ENCODE measurements at places on chromosomes 11 and 22.

DNA sequence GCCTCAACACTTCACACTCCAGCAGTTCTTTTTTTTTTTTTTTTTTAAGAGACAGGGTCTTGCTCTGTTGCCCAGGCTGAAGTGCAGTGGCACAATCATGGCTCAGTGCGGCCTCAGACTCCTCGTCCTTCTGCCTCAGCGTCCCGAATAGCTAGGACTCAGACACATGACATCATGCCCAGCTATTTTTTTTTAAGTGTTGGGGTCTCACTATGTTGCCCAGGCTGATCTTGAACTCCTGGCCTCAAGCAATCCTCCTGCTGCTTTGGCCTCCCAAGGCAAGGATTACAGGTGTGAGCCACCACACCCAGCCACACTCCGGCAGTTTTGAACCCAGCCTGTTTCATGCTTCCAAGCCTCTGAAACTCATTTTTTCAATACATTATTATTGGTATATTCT, 3.7 kb downstream of the PPP2R1B start:
- DNase-seq: no peak

DNA sequence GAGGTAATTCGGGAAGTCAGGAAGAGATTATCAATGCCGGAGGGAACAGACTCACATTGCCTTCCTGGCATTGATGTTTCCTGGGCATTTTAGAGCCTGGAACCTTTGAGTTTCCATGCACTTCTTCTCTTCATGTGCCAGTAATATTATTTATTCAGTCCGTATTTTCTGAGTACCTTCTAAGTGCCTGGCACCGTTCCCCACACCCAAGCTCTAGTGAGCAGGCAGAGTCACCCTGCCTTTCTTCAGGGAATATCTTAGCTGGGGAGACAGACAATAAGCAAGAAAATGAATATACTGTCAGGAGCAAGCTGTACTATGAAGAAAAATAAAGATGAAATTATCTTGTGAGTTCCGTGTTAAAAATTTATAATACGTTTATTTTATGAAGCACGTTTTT, 136.2 kb upstream of the SEZ6L start:
- DNase-seq: no peak

DNA sequence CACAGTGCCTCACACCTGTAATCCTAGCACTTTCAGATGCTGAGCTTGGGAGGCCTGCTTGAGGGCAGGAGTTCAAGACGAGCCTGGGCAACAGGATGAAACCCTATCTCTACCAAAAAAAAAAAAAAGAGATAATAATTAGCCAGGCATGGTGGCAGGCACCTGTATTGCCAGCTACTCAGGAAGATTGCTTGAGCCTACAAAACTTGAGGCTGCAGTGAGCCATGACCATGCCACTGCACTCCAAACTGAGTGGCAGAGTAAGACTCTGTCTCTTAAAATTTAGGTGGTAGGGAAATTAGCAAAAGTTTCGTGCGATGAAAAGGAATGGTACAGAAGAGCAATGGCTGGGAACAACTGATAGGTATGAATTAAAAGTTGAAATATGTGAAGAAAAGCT, 18.0 kb downstream of the ST13 start:
- DNase-seq: no peak

- DNase-seq: no peak
Observed at GRCh38 chr11:95989076-95989605, 65.2 kb upstream of the MTMR2 start.

DNA sequence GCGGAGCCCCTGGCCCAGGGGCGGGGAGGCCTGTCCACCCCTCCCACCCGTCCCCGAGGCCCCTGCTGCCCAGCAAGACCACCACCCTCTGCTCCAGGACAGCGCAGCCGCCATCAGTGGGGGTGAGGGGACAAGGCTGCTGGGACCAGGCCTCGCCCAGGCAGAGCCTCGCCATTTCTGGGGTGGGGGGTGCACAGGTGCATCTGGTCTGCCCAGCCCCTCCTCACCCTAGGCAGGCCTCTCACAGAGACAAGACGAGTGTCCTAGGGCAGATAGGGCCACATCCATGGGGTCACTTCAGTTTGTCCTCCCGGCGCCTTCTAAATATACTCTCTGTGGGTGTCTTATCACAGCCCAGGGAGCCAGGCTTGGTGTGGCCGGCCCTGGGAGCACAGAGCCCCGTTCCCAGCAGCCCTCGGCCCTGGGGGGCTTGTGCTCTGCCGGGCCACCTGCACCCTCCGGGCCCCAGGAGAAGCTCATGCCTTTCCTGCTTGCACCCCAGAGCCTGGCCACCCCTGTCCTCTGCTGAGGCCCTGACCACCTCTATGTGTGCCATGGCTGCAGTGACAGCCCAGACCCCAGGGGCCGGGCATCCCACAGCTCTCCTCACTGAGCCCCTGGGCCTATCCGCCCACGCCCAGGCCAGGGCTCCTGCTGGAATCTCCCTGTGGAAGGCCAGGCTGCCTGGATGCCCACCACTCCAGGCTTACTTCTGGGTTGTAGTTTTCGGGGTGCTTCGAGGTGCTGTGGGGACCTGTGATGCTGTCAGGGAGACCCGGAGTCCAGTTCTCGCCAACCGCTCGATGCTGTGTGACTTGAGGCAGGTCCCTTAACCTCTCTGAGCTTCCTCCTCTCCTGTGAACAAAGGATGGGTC, 70.8 kb downstream of the KCNQ1 start:
- no peak for DNase-seq

DNA sequence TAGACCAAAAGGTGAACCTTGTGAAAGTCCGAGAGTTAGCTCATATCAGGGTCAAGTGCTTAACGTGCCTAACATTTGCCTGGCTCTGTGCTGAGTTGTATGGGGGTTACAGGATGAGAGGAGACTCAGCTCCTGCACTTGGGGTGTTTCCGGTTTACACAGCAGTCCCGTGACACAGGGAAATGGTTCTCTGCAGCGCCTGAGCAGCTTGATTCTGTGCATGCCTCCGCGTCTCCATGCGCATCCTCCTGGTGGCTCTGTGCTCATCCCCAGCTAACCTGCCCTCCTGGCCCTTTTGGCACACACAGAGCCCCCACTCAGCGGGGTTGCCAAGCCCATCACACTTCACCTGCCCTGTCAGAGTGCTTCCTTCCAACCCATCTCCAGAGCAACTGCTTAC, 238.3 kb upstream of the TBCEL start:
- DNase-seq: no peak

GRCh38 chr11:9301720-9302119, 12.7 kb downstream of the TMEM41B start:
- no peak for DNase-seq

GRCh38 chr11:23988381-23989006, 508.4 kb upstream of the LUZP2 start:
- no peak for DNase-seq

DNA sequence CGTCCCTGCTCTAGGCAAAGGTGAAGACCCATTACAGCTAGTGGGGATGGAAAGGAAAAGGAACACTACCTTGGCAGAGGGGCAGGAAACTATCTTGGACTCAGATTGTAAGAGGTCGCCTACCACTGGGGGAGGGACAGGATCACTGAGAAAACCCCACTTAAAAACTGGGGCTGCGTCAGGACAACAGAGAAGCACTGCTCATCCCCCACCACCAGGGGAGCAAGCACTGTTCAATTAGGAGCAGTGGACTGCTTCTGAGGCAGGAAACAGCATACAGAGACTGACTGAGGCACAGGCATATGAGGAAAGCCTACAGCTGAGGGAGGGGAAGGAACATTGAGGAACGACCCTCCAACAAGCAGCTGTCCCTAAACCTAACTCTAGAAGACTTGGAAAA, 20.8 kb upstream of the DLAT start:
- no peak for DNase-seq

GRCh38 chr11:86230179-86230804, 14.3 kb upstream of the EED start:
- DNase-seq: no peak

- DNase-seq: no peak
Observed at GRCh38 chr22:30031328-30031727, 48.9 kb upstream of the HORMAD2 start.

GRCh38 chr11:11777897-11778296, 63.9 kb upstream of the USP47 start:
- no peak for DNase-seq

DNA sequence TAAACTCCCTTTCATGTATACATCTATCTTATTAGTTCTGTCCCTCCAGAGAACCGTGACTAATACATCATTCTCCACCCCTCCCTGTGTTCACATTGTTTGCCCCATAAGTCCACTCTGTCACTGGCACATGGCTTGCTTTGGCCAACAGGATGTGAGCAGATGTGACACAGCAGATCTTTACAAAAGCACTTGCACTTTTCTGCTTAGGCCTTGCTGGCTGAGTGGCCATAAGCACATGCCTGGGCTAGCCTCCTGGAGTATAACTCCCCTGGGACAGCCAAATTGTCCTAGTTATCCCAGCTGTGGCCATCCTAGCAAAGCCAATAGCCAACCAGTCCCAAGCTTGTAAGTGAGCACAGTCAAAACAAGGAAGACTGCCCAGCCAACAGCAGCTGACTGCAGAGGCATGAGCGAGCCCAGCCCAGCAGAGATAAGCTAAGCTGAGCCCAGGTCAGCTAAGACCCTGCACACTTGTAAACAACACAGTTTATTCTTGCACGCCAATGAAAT, 9.7 kb upstream of the RCN1 start:
- no peak for DNase-seq

DNA sequence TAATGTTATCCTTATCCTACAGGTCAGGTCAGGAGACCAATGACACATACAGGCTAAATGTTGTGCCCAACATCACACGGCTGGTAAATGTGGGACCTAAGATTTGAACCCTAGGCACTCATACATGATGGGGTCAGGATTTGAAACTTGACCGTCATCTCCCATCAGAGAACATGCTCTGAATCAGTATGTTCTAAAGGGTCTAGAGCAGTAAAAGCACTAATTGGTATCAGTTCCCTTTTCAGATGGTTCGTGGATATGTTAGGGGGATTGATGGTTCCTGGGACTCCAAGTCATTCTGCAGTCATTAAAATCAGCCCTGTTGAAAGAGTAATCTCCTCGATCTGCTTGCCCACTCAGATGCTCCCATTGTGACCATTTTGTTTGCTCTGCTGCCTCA, 65.5 kb downstream of the BMAL1 start:
- DNase-seq: no peak

DNA sequence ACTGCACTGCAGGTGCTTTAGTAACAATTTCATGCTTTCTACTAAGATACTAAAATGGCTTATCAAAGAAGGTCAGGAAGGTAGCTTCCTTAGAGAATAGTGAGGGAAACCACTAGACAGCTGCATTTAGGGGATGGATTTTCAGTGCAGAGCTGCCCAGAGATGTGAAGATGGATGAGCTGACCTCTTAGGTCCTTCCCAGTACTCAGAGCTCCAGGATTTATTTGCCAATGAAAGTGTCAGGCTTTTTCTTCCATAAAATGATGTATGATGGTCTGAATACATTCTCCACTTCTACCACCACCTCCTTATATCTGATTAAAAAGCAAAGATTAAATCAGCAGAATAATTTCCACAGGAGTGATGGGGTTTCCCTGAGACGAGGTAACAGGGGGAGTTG, 35.0 kb downstream of the SC5D start:
- no peak for DNase-seq

- no peak for DNase-seq
Observed at GRCh38 chr22:38103641-38104040, 6.8 kb downstream of the BAIAP2L2 start.

GRCh38 chr11:83222499-83222898, 29.0 kb downstream of the ANKRD42 start:
- no peak for DNase-seq

DNA sequence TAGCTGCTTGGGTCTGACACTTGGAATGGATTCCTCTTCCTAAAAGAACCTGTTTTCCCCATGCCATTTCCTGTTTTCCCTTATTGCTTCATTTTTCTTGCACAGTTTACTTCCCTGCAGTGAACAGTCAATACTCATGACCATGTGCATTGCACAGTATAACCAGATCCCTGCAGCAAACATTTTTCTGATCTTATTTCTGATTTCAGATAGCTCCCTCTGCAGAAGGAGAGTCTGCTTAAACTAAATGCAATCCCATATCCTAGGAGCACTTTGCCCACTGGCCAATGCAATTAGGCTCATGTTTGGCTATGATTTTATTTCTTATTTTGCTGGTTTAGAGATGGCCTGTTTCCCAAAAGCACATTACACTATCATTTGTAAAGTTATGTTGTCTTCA, 96.7 kb upstream of the CD44 start:
- no peak for DNase-seq

- DNase-seq: no peak
Observed at GRCh38 chr11:22666688-22667439, 453 bp downstream of the GAS2 start.

GRCh38 chr11:126607374-126607773, 251.9 kb downstream of the ST3GAL4 start:
- DNase-seq: peak; percentile 21

DNA sequence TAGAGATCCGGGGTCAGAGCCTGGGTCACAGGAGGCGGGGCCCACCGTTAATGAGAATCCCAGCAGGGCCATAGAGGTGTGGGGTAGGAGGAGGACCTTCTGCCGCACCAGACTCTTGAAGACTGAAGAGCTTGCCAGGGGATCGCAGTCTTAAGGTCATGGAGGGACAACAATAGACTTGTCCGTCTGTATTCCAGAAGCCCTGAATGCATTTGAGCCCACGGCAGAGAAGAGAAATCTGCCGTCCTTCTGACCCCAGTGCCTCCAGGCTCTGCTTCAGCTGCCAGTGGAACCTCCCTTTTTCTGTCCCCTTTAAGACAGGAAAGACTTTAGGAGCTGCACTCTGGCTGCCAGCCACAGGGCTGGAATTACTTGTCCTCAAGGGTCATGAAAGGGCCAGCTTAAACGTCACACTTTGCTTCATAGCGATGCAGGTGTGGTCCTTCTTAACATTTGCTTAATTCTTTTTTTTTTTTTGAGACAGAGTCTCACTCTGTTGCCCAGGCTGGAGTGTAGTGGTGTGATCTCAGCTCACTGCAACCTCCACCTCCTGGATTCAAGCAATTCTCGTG, 15.5 kb upstream of the ST3GAL4 start:
- no peak for DNase-seq

- DNase-seq: no peak
Observed at GRCh38 chr22:50267591-50268390, 2.4 kb downstream of the MAPK11 start.

DNA sequence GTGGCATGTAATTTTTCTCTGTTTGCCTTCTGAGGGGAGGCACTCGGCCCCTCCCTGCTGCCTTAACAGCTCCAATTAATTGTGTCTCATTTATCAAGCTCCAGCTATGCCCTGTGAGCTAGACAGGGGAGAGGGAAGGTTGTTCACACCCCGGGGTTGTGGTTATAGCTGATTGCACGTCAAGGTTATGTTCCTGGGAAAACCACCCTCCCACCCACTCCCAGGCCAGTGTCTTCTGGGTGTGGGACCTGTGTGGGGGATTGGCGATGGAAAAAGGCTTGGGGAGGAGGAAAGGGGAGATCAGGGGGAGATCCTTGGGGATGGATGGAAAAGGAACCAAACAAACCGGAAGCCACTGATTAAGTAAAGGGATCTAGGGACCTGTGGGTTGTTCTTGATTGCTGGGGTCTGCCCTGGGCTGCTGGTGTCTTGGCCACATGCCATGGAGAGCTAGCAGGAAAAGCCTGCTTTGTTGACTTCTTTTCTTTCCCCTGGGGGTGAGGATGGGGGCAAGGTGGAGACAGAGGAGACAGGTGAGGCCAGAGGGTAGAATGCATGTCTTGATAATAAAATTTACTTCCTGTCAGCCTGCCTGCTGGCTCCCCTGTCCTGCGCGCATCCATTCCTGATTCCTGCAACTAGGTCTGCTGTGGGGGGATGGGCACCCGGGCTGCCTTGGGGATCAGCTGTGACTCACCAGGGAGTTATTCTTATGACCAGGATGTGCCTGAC, 13.5 kb upstream of the SORL1-AS1 start:
- peak; percentile 80 for DNase-seq

- DNase-seq: no peak
Observed at GRCh38 chr11:105696000-105696399, 86.1 kb downstream of the GRIA4 start.
